Breast epithelium (tissue), 4 donors: ENCODE measurements at places on chromosomes 13 and 19.

GRCh38 chr19:40355975-40356680, 7.6 kb downstream of the PLD3 start:
- no peak for DNase-seq

DNA sequence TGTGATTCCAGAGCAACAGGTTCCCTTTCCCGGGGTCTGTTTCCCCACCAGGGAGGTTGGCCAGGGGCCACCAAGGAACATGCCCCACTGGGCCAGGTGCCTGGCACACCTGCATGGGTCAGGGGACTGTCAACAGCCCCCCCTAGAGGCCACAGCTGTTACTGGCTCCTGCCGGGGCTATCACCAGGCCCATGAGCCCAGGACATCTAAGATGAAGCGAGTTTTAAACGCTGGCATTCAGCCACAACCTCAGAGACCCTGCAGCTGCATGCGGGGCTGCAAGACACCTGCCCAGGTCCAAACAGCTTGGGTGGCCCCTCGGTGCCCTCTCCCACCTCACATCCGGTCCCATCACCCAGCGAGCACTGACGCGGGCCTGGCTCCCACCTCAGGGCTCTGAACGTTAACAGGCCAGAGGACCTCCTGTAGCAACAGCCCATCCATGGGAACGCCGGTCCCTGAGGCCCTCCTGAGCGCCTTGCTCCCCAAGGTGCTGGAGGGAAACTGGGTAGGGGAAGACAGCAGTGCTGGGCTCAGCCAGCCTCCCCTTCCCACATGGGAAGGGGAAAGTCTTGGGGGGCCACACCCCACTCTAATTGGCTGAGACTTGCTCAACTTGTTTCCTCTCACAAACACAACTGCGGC, 12.0 kb downstream of the KHSRP start:
- no peak for DNase-seq

DNA sequence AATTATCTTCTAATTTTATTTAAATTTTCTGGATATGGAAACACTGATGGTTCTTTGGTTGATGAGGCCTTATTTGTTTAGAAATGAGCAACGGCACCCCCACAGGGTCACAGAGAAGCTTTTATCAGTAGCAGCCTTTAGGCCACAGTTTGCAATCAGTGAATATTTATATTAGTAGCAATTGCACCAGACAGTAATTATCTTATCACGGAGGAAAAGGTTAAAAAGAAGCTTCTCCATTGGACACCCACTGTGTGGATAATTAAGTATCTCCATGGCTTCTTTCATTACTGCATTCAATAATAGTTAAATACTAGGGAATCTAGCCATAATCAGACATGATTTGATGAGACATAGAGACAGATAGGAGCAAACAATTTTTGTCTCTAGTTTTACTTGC, 2099.2 kb upstream of the PCDH20 start:
- no peak for DNase-seq

- DNase-seq: no peak
These were observed 257.2 kb downstream of the FOXO1 start for GRCh38 chr13:40409278-40409677.

DNA sequence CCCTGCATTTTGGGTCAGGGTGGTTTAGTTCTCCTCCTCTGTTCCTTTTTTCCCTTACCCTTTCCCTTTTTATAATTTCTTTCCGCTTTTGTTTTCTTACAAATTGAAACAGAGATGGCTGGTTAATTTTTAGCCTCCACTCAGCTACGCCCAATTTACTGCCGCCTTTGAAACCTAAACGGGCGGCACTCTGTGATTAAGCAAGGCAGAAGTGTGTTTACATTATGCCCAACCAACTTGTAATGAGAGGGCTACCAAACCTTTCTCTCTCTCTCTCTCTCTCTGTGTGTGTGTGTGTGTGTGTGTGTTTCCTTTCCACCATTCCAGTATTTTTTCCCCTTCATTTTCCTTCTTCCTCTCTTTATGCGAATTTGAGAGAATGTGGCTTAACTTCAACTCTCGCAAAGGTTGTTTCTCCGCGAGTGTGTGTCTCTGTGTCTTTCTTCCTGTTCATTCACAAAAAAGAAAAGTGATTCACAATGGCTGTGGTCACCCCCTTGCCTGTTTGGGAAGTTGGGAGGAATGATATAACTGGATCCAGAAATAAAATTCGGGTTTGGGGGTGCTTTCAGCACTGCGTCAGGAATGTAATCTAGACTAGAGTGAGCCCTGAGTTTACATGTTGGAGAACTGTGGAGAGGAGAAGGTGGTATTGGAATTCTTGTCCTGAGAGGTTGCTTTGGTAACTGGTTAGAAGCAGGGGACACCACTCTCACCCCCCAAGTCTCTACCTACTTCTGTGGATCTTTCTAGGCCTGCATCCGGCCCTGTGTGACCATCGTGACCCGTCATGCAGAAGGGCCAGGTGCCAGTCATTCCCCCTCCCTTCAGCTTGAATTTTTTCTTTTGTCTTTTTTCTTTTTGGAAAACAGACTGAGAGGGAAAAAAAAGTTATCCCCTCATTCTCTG, 31.4 kb downstream of the NFIX start:
- no peak for DNase-seq

- no peak for DNase-seq
These were observed at the start of gene TNFSF13B for GRCh38 chr13:108269601-108270328. Gene TNFSF13B, plus strand, starts transcription at chr13:108269718. Its CDS starts 178 bp downstream, at chr13:108269896.

GRCh38 chr19:3397266-3398022, 31.1 kb downstream of the NFIC start:
- DNase-seq: no peak

DNA sequence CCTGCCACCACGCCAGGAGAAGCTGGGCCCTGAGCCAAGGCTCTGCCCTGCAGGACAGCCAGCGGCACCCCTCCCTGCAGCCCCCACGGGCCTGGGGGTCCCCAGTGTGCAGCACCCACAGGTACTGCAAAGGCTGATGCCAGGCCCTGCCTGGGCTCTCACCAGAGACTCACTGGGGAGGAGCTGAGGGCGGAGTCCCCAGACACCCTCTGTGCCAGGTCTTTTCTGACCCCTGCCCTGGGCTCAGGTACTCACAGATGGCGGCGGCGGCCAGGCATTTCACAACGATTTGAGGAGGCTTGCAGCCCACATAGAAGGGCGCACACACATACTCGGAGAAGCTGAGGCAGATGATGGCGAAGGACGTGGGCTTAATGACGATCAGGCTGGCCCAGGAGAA, 5.7 kb downstream of the SLC7A9 start:
- DNase-seq: no peak

DNA sequence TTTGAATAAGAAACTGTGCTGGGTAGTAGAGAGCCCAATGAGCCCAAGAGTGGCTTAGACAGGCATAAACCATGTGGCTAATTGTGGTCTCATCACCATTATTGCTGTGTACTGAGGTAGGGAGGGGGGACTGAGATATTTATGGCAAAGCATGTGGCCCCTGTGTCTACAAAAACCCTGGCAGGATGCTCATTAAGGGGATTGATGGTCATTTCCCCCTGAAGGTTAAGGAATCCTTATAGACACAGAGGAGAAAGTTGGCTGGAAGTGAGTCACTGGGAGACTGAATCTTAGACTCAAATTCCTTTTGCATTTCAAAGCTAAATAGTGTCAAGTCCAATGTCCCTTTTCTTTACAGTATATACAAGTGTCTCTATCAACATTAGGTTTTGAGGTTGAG, 9.8 kb upstream of the DACT3 start:
- no peak for DNase-seq

DNA sequence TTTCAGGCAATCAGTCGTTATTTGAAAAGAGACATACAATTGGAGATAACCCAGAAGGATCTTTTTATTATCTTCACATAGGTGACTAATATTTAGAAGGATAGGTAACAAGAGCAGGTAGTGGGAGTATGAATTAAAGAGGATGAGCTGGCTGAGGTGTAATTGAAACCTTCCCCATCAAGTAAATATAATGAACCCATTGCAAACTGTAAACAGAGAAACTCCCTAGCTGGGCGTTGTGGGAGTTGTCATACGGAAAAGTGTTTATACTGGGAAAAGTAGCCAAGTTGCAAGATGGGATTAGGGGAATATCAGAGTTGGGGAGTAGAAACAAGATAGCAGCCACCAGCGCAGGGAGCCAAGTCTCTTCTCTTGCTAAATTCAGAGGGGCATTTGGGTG, 448.4 kb downstream of the COG6 start:
- DNase-seq: no peak

DNA sequence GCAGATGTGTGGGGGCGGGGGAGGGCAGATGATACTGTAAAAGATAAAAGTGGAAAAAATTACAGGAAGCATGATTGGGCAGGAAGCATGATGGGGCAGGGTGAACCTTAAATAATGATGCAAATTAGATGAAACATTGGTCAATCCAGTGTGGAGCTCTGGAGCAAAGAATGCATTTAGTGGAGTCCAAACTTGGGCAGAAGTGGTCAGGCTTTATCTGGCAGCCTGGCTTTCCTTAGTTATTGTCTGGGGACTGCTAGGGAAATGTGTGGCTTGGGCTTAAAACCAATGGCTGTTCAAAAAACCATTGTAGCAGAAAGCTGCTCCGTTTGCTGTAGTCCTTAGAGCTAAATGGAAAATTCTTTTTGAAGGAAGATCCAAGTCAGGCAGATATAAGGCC, 1077.3 kb upstream of the MIR17HG start:
- DNase-seq: no peak

GRCh38 chr19:31784671-31785101, 435.4 kb upstream of the TSHZ3 start:
- no peak for DNase-seq

- no peak for DNase-seq
These were observed 57.3 kb upstream of the TPM4 start for GRCh38 chr19:16018801-16019551.

DNA sequence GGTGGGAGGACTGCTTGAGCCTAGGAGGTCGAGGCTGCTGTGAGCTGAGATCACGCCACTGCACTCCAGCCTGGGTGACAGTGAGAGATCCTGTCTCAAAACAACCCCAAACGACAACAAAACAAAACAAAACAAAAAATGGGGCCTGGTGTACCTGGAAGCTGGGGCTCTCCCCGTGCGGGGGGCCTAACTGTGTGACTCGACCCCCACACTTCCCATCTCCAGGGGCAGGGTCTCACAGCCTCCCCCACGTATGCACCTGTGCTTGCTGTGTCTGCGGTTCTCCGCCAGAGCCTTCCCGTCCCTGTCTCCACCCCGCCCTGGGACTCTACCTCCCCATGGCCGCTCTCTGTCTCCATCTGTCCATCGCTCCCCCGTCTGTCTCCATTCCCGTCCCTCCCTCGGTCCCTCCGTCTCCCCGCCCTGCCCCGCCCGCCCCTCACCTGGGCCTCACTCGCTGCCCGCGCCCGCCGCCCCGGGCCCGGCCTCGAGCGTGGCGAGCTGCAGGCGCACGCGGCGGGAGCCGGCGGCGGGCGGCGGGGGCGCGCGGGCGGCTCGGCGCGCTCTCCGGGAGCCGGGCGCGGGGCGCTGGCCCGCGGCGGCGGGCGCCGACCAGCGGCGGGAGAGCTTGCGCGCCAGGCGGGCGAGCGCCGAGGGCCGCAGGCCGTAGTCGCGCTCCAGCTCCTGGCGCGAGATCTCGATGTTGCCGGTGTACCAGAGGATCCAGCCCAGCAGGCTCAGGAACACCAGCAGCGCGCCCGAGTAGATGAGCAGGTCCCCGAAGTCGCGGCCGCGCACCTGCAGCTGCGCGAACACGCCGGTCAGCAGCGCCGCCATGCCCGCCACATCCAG, 587 bp downstream of the TMEM238 start:
- no peak for DNase-seq

- no peak for DNase-seq
These were observed 1505.9 kb downstream of the PCDH9 start for GRCh38 chr13:65724226-65724625.

DNA sequence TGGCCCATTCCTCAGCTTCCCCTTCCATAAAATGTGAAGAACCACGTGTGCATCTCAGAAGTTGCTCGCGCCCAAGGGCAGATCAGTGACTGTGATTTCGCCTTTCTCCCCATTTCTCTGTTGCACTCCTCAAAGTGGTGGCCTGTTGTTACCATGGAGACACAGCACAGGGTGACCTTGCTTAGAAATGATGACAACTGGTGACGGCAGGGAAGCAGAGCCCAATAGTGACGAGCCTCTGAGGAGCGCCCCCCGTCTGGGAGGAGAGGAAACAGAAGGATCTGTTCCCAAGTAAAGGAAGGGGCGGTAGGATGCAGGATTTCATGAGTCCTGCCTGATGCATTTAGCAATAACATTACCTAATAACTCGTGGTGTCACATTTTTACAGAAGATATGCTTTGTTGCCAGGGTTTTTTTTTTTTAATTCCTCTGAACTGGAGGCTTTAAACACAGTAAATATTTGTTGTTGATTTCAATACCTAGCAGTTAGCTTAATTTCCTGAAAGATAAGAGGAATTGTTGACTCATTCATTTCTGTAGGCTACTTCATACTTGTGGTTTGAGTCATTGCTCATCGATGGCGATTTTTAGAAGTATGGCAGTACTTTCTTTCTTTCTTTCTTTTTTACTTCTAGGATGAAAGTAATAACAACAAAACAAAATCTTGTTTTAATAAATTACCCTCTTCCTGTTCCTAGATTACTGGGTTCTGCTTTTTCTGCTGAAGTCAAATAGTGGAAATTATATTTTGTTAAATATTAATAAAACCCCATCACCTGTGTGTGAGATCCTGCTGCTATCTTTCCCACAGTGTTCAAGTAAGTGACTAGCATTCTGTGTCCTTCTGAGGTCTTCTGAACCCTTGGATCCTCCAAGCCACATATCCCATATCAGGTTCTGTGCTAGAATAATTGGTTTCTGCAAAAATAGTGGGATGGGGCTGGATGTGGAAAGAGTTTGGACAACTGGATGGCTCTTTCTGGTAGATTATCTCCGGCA, 36.0 kb downstream of the MBNL2 start:
- no peak for DNase-seq

DNA sequence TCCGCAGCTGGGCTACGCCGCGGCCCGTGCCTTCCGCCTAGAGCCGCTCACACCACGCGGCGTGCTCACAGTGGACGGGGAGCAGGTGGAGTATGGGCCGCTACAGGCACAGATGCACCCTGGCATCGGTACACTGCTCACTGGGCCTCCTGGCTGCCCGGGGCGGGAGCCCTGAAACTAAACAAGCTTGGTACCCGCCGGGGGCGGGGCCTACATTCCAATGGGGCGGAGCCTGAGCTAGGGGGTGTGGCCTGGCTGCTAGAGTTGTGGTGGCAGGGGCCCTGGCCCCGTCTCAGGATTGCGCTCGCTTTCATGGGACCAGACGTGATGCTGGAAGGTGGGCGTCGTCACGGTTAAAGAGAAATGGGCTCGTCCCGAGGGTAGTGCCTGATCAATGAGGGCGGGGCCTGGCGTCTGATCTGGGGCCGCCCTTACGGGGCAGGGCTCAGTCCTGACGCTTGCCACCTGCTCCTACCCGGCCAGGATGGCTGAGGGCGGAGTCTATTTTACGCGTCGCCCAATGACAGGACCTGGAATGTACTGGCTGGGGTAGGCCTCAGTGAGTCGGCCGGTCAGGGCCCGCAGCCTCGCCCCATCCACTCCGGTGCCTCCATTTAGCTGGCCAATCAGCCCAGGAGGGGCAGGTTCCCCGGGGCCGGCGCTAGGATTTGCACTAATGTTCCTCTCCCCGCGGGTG, 7.4 kb downstream of the DBP start:
- DNase-seq: no peak

DNA sequence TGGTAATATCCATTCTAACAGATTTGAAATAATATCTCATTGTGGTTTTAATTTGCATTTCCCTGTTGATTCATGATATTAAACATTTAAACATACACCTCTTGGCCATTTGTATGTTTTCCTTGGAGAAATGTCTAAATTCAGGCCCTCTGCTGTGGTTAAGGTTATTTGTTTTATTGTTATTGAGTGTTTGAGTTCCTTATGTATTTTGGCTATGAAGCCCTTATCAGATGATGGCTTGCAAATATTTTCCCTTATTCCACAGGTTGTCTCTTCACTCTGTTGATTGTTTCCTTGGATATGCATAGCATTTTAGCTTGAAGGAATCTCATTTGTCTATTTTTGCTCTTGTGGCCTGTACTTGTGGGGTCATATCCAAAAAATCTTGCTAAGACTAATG, 303.6 kb downstream of the GPC5 start:
- no peak for DNase-seq
